ENCODE measurements at places on chromosomes 13 and 19.

DNA sequence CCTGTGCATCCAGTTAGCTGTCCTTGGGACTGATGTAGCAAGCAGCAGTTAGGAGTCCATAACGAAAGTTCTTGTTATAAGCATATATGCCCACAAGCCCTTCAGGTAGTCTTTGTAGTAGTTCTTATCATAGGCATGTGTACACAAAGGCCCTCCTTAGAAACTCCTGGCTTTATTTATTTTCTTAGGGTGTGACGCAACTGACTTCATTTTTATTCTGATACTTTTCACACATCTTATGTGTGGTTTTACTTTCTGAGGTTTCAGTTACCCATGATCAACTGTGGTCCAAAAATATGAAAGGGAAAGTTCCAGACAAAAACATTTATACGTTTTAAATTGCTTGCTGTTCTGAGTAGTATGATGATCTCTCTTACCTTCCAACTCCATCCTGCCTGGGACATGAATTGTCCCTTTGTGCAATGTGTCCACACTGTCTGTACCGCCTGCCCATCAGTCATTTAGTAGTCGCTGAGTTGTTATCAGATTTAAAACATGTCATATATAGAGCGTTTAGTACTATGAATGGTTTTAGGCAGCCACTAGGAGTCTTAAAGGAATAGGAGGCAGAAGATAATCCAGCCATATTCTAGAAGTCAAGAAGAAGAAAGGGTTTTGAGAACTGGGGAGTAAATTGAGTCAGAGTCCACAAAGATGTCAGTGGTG is 19.4 kb downstream of the GPC5 start:
- no peak for DNase-seq

DNA sequence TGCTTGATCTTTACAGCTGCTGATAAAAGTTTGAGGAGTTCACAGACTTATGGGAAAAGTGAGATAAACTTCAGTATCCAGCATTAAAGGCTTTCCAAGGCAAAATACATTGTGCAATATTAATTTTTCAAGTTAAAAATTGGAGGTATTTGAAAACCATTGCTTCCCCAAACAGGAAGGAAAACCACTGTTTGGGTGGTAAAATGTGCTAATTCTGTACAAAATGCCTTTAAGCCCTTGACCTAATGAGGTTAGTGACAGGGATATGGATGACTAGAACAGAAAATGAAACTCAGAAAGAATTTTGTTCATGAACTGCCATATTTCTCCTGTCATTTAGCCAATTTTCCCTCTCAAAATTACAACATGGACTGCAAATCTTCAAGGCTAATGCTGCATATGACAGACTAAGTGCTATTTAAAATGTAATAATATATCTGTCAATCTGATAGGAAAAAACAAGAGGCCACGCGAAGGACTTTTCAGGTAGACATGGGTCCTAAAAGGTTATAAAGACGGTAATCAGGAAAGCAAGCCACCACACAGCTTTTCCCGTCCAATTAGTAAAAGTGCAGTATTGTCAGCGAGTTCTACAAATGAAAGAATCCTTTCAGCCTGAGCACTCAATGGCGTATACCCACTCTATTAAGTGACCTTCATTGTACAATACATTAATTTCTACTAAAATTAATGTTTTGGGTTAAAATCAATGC is 212.8 kb downstream of the ENOX1 start:
- no peak for DNase-seq

GRCh38 chr13:102312841-102313240 is 89.0 kb downstream of the FGF14 start:
- no peak for DNase-seq

- no peak for DNase-seq
Observed at GRCh38 chr19:14366529-14366928, 14.7 kb upstream of the ADGRE5 start.

DNA sequence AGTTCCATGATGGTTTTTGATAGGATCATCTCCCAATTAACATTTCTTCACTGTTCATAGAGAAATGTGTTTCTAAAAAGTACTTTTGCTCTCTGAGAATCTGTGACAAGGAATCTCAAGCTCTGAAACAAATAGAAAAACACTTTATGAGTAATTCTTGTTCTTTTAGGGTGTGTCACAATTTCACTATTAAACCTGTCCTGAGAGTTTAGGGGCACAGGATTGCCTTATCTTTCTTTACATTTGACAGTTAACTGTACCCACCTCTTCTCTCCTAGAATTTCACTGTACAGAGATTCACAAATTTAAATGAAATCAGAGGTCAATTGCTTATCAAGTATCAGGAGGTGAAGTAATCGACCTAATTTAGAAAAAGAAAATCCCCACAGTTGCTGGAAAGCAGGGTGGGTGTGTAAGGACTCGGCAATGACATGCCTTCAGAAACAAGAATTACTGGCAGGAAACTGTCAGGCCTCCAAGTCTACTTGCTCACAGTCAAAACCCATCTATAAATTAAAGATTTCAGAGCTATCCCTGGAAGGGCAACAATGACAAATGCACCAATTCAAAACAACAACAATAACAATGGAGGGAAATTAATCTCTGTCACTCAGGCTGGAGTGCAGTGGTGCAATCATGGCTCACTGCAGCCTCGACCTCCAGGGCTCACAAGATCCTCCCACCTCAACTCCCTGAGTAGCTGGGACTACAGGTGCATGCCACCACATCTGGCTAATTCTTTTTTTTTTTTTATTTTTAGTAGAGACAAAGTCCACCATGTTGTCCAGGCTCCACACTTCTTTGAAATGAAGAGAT is 250.2 kb downstream of the ABCC4 start:
- no peak for DNase-seq

DNA sequence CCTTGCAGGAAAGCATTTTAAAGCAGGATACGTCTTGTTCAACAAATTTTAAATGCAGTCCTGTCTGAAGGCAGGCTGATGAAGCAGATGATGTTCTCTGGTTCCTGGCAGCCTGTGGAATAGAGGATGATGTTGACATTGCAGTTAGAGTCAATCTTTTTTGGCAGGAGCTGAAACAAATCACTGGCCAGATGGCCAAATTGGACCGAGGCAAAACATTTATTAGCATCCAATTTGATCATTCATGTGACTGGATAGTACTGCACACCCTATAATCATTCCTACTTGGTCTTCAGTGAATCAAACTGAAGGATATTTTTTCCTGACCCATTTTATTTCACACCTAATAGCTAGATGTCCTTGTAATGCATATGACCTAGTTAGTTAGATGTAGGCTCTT is 172.2 kb upstream of the SLC10A2 start:
- no peak for DNase-seq

DNA sequence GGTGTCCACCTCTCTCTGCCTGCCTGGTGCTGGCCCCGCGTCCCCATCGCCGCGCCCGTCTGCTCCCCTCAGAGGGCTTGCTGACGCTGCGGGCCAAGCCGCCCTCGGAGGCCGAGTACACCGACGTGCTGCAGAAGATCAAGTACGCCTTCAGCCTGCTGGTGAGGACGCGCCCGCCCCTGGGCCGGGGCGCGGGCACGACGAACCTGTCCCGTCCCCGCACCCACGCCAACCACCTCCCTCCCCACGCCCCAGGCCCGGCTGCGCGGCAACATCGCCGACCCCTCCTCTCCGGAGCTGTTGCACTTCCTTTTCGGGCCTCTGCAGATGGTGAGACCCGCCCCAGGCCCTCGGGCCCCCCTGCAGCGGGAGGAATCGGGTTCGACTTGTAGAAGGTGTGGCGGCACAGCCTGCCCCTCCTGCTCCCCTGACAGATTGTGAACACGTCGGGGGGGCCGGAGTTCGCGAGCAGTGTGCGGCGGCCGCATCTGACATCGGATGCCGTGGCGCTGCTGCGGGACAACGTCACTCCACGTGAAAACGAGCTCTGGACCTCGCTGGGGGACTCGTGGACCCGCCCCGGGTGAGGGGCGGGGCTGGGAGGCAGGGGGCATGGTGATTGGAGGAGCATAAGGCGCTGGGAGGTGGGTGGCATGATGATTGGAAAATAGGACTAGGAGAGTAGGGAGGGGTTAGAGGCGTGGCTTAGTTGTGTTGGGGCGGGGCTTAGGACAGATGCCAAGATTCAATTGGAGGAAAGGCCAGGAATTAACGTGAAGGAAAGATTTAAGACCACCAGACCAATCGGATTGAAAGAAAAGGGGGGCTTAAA is 6.6 kb downstream of the EPS8L1 start:
- DNase-seq, result peak; percentile 89

DNA sequence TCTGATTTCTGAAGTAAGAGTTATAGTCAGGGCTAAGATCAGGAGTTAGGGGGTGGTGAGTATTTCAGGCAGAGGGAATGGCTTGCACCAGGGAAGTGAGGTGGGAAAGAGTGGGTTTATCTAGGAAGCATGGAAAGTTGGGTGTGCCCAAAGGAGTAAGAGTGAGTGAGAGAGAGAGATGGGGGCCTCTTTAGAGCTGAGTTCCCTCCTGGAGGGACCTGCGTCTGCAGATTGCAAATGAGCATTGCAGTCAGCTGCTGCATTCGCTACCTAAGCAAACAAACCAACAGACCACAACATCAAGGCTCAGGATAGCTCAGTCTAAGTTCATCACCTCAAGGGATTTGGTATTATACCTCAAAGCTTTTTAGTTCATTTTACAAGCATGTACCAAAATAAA is 405.8 kb downstream of the FGF9 start:
- DNase-seq, result no peak

Measured in H54 (cell line).